Nasal cavity respiratory epithelium epithelial cell of viscerocranial mucosa (primary cell): ENCODE measurements at places on chromosomes 12 and 14. TPM values are rescaled to one million over a fixed set of nuclear protein-coding genes. Genes with fewer than 3 reads are reported as not detected.

Gene MYH6
- not detected in 2 replicates for total RNA-seq

Gene ITGB7
- 2.6 and 3.1 TPM in 2 replicates for total RNA-seq

Gene TAS2R46
- 0.34 and 5.1 TPM in 2 replicates for total RNA-seq

Gene TSPAN8
- 0.07 TPM in 1 of 2 replicates, not detected in the other for total RNA-seq

Gene PHLDA1
- 98.1 and 116 TPM in 2 replicates for total RNA-seq

Gene GYS2
- not detected in 2 replicates for total RNA-seq

Gene SLC7A8
- 12.6 and 26.1 TPM in 2 replicates for total RNA-seq

Gene KRT81
- 9.1 and 256 TPM in 2 replicates for total RNA-seq

Gene PZP
- total RNA-seq, result not detected in 2 replicates

Gene IFNG-AS1
- not detected in 2 replicates for total RNA-seq

Gene OLR1
- total RNA-seq, result under 0.01 TPM in 2 replicates

Gene SLC35F4
- total RNA-seq, result 0.21 TPM in 1 of 2 replicates, not detected in the other

Gene PTPRQ
- 0.14 TPM in 1 of 2 replicates, not detected in the other for total RNA-seq

Gene JAG2
- total RNA-seq, result 19.8 and 56.0 TPM in 2 replicates

Gene VRTN
- not detected in 2 replicates for total RNA-seq

Gene KLHDC1
- 0.68 and 1.2 TPM in 2 replicates for total RNA-seq

Gene FIGNL2
- under 0.01 TPM in 1 of 2 replicates, not detected in the other for total RNA-seq

Gene SYCP3
- total RNA-seq, result under 0.01 and 0.36 TPM in 2 replicates

Gene CLEC4C
- total RNA-seq, result not detected in 2 replicates

Gene RNASE7
- total RNA-seq, result 19.9 and 33.8 TPM in 2 replicates

Gene CEP170B
- 37.6 and 72.1 TPM in 2 replicates for total RNA-seq

Gene ACRBP
- total RNA-seq, result 0.34 and 0.50 TPM in 2 replicates

Gene FKBP3
- 22.6 and 33.2 TPM in 2 replicates for total RNA-seq

Gene APOLD1
- total RNA-seq, result 2.1 and 4.1 TPM in 2 replicates

Gene KRT77
- not detected in 2 replicates for total RNA-seq

Gene POC1B
- 17.9 and 29.7 TPM in 2 replicates for total RNA-seq

Gene NAA30
- 29.4 and 31.4 TPM in 2 replicates for total RNA-seq
